ENCODE measurements at places on chromosomes 7 and 10.
A peak's percentile ranks its signal among the peaks of the same experiment; 100 is the strongest.

- DNase-seq, result no peak
Measured at GRCh38 chr10:121326905-121327304, 271.3 kb downstream of the FGFR2 start.

- peak; percentile 74 for DNase-seq
Measured at GRCh38 chr10:89392974-89393373, 551 bp downstream of the IFIT1 start.

- no peak for DNase-seq
Measured at GRCh38 chr7:140342727-140343514, 55.4 kb downstream of the SLC37A3 start.

DNA sequence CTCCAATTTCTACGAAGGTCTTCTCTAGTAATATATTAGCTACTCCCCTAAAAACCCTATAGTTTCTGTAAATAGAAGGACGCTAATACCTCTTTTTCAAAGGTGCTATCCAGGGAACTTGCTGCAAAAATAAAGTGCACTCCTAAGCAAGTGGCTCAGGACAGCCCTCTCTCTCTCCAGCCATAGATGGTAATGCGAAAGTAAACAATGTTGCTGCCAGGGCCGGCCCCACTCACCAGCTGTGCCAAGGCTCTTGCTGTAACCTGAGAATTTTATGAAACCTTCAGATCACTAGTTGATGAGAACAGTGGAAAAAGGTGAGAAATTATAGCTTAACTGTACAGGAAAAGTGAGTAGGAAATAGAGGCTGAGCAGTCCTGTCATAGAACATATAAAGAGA lies 10.9 kb upstream of the TAS2R39 start:
- DNase-seq, result no peak

- no peak for DNase-seq
Measured at GRCh38 chr7:103944230-103944900, 45.1 kb downstream of the RELN start.

- peak; percentile 33 for DNase-seq
Measured at GRCh38 chr10:88949912-88950837, 2.4 kb downstream of the ACTA2 start.

- DNase-seq, result no peak
Measured at GRCh38 chr10:12716042-12716441, 285.5 kb downstream of the CCDC3 start.

GRCh38 chr10:130459851-130460490 lies 323.8 kb downstream of the GLRX3 start:
- DNase-seq, result no peak

- DNase-seq, result no peak
Measured at GRCh38 chr10:102065561-102066398, 631 bp downstream of the HPS6 start.

DNA sequence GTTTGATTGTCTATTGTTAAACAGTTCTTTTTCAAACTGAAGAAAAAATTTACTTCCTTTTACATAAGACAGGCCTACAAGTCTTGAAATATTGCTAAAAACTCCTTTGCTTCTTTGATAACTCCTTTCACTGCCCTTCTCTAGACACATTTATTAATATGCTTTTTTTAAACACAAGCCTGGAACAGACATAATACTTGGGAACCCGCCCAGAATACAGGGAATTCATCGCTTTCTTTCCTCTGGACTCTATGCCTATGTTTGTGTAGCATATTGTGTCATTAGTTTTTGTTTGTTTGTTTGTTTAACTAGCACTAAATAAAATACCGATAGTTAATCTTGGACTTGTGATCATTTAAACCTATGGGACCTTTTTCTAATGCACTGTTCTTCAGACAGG lies 42.4 kb upstream of the ABCB4 start:
- no peak for DNase-seq

DNA sequence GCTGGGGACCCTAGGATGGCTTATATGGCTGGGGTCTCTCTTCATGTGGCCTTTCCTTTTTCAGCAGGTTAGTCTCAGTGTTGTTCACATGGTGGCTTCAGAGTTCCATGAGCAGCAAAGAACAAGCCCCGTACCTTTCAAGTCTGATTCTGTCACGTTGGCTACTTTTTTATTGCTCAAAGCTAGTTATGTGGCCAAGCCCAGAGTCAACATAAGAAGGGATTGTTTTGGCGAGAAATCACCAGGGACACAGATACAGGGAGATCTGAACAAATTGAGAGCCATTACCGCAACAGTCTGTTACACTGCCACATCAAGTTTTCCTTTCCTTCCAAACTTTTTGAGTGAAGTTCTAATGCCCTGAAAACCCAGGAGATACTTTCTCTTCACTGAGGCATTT lies 770.5 kb downstream of the LRMDA start:
- no peak for DNase-seq

DNA sequence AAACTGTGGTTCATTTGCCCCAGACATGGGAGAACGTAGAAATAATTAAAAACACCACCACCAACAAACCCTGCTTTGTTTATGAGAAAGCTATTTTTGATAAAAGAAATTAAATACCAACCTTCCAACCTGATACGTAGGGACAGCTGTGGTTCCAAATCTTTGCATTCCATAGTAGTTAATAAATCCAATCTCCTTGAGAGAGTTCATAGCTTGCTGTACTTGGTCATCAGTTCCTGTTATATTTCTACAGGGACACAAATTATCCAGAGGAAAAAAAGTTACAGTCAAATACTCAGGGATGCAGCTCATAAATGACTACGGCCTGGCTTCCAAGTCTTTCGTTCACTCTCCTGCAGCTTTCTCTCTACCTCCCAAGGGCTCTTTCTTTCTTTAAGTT lies 41.1 kb downstream of the PUS7 start:
- DNase-seq, result no peak

- no peak for DNase-seq
Measured at GRCh38 chr7:134587750-134588149, 38.8 kb downstream of the AKR1B15 start.

- DNase-seq, result peak; percentile 84
Measured at GRCh38 chr7:27453702-27454405, 208.8 kb downstream of the HIBADH start.

DNA sequence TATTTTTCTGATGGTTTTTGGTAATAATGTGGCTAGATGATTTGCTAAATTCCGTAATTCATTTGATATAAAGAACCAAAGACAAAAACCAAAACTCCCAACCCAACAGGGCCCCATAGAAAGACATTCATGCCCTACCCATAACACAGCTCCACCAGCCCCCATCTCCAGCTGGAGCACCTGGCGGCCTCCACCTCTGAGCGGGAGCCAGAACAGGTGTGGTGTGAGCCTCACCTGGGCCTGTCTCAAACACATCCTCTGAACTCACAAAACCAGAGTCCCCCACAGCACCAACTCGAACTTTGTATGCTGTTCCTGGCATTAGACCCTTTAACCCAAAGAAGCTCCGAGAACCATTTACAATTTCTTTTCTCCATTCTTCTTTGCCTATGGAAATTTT lies 36.5 kb upstream of the LAMB4 start:
- DNase-seq, result no peak

DNA sequence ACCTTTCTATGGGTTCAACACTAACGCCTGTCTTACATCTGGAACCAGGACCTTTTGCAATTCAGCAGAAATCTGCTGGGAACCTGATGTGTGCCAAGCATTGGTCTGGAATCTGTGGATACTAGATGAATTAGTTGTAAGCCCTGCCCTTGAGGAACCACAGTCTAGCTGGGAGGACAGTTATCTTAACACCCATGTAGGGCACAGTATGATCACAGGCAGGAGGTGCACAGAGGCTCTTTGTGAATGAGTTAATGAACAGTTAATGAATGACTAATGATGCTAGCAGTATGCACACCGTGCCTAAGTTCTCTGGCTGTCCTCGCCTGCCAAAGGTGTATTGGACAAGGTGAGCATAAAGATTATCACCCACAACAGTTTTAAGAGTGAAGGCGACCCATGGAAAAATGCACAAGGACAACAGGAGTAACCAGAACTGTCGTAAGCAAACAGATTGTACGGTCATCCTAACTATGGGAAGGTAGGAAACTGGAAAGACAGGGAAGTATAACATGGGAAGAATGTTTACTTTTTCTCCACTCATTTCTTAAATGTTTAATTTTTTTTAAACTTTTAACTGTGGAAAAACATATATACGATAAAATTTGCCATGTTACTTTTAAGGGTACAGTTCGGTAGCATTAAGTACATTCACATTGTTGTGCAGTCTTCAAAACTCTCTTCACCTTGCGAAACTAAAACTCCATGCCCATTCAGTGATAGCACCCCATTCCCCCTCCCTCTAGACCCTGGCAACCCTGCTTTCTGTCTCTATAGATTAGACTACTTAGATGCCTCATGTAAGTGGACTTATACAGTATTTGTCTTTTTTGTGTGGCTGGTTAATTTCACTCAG lies 139.9 kb downstream of the CXCL12 start:
- no peak for DNase-seq

DNA sequence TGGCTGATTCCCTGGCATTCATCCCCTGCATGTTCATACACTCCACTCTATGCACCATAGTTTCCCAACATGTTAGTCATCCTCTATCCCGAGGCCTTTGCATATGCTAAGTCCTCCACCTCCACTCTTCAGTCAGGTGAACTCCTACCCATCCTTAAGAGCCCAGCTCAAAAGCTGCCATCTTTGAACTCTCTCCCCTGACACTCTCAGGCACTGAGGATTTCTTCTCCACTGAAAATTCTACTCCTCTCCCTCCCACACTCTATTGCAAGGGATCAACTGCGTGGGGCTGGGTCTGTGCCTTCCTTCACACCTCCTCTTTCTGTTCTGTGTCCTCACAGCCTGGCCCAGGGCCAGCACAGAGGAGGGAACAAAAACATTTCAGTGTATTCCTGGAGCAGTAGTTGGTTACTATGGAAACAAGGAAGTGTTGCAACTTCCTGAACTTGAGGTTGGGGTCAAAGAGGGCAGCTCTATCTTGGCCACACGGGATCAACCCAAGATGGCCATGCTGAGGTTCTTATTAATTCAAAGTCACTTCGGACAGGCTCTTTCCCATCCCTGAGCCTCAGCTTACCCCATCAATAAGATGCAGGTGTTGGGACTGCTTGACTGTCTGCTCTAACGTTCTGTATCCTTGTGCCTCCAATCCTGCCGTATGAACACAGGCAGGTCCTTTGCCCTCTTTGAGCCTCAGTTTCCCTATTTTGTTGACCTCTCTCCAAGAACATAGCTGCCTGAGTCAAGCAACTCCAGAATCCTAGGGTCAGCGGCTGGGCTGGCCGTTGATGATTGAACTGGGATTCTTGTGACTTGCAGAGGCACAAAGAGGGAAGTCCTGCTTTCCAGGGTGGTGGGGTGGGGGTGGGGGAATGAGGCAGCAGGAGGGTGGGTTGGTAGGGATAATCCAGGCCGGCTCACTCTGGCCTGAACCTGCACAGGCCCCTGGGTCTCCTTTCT lies 15.5 kb downstream of the ZMIZ1 start:
- peak; percentile 82 for DNase-seq

GRCh38 chr7:151552352-151553028 lies 32.8 kb upstream of the RHEB start:
- DNase-seq, result no peak

GRCh38 chr7:74003621-74004020 lies 24.4 kb upstream of the ELN start:
- no peak for DNase-seq

DNA sequence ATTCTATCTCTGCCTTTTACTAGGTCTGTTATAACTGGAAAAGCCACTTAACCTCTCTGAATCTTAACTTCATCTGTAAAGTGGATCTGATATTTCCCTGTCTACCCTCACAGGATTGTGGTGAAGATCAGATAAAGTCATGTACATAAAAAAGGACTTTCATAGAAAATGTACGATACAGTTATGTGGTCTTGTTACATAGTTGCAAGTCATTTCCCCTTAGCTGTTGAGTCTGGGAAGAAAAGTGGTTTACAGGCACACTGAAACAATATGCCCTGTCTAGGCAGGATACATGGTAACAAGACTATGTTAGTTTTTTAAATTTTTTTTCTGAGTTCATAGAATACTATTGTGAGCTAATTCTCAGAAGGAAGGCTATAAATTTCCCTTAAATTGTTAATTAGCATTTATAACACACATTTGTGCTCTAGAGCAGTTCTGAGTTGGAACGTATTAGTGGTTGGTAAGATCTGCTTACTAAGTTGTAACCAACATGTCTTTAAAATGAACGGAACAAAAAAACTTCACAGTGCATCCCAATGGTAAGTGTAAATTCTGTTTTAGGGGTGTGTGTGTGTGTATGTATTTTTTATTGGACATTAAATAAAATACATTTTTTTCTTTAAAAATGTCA lies 7.1 kb upstream of the GSTO1 start:
- no peak for DNase-seq

DNA sequence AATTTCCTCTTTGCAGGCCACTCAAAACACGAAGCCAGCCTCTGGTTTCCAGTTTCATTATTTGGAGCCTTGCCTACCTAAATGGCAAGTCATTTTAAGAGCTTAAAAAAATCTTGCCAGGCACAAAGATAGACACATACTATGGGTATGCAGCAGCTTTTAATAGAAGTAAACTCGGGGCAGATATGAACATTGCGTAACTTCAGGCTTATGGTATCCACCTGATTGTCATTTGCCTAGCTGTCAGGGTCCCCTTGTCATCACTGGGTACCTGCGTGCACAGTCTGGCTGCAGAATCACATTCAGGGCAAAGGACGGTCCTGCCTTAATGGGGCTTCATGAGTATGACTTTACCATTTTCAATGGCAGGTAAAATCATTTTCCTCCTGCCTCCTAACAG lies 466.1 kb upstream of the NRP1 start:
- no peak for DNase-seq

GRCh38 chr7:106657085-106657991 lies 3.6 kb downstream of the CCDC71L start:
- DNase-seq, result peak; percentile 19

DNA sequence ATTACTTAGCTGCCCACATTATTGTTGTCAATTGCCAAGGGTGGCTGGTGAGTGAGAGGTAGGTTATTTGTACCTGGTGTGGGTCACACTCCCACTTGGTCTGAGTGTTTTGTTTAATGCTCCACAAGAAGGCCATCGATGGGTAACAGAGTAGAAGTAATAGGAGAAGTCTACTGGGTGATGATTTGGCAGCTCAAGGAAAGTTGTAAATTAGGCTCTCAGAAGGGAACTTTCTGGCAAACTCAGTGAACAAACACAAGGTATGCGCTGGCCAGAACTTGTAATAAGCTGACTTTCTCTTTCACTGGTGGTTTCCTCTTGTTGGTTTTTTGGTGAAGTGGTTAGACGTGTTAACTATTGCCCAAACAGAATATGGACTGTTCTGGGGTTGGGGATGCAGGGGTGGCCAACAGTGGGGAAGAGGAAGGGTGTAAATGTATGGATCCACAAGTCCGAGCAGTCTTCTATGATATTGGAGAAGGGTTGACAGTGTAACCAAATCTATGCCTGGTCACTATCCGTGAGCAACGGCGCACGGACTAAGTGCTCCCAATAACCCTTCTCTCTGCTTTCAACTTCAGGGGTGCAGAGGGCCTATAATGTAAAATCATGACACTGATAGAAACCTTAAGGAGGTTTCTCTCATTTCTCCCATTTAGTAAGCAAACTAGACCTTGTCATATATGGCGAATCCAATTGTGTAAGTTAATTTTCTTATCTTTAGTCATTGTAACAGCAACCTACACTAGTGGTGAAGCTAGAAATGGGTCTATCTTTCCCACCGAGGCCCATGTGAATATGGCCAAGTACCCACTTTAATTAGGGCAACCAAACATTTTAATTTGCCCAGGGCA lies 212.8 kb downstream of the PTEN start:
- peak; percentile 20 for DNase-seq

All from astrocyte of the spinal cord (primary cell).